ENCODE measurements at places on chromosomes 13 and 19.

DNA sequence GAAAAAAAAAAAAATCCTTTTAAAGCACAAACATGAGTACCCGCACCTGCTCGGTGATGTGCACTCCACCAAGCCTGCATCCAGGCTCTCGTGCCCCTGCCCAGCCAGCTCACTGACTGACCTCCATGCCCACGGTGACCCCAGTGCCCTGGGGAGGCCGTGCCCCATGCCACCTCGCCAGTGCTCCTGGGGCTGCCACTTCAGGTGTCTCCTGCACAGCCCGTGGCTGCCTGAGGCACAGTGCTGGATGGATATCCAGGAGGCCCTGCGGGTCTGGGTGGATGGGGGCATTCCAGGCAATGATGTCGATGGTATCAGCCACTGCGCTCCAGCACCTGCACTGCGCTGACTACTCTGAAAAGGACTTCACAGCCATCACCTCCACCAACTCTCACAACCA lies 9.0 kb downstream of the PPP6R1 start:
- DNase-seq, result no peak

GRCh38 chr19:54662730-54663129 lies at the start of gene LILRB4:
TSS of gene LILRB4 (plus strand) at chr19:54662985. CDS start at chr19:54663034, 49 bp downstream.
- no peak for DNase-seq

- no peak for DNase-seq
These were observed 256.1 kb upstream of the MAB21L1 start for GRCh38 chr13:35732565-35732964.

- no peak for DNase-seq
These were observed 523.4 kb downstream of the FGF9 start for GRCh38 chr13:22194106-22194805.
